ENCODE measurements at places on chromosomes 11 and 22.

GRCh38 chr11:134951305-134951700 lies 539.3 kb upstream of the B3GAT1 start:
- peak; percentile 91 for DNase-seq

DNA sequence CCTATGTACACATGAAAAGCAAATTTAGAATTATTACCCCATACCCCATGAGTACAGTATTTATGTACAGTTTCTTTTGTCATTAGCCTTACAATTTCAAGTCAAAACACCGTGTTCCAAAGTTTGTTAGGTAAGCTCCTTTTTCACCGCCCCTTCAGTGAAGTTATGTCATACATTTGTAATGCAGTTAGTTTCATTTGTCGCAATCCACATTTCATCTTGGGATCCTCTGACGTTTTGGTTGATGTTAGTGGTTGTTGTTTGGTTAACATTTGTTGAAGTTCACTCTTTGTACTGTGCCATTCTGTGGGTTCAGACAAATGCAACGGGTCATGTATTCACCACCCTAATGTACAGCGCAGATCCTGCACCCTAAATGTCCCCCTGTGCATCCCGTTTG lies 45.2 kb downstream of the ARHGEF12 start:
- no peak for DNase-seq

DNA sequence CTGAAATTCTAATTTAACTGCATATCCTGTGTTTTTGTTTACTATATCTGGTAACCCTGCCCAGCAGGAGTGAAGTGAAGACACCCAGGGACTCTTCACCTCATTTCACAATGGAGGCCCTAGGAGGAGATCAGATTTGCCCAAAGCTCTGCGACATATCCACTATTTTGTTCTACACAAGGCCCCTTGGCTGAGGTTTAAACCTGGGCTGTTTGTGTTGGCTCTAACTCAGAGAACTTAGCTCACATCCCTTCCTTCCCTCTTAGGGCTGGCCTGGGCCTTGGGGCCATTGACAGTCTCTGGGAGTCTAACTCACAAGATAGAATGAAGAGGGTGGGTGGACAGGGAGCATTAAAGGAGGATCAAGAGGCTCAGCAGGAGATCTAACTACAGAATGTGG lies 8.2 kb upstream of the PLA2G3 start:
- DNase-seq = no peak

- DNase-seq = no peak
These were observed 113.1 kb downstream of the ARHGAP42 start for GRCh38 chr11:100800202-100800601.

GRCh38 chr11:34158661-34159060 lies 53.2 kb downstream of the NAT10 start:
- no peak for DNase-seq

DNA sequence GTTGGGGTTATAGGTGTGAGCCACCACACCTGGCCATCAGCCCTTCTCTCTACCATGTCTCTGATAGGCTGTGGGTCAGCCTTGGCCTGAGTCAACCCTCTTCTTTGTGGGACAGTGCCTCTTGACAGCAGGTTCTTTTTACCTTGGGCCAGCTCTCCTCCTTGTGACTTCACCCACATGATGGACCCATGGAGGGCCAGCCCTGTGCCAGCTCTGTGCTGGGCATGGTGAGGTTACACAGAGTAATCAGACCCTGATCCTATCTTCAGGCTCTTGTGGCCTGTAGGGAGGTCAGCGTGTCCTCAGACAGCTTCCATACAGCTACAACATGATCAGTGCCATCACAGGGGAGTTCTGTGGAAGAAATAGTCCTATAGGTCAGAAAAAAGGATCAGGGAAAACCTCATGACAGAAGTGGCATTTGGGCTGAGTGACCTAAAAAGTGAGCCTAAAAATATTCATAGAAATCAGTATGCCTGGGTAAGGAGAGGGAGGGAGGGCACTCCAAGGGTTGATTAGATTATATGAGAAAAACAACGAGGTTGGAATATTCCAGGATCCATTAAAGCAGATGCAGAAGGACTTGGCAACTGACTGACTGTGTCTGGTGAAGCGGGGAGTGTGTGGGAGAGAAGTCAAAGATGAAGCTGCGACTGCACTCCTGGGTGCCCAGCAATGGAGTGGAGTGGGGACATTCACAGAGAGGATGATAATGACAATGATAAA lies 17.1 kb downstream of the OTOG start:
- no peak for DNase-seq

- no peak for DNase-seq
These were observed 26.9 kb downstream of the MMP20 start for GRCh38 chr11:102598272-102598671.

- DNase-seq = no peak
These were observed 90.6 kb downstream of the MPPED1 start for GRCh38 chr22:43502306-43502874.

GRCh38 chr11:13064593-13064992 lies 55.5 kb downstream of the RASSF10 start:
- DNase-seq = no peak

GRCh38 chr11:93216511-93217101 lies 18.8 kb upstream of the SLC36A4 start:
- no peak for DNase-seq

DNA sequence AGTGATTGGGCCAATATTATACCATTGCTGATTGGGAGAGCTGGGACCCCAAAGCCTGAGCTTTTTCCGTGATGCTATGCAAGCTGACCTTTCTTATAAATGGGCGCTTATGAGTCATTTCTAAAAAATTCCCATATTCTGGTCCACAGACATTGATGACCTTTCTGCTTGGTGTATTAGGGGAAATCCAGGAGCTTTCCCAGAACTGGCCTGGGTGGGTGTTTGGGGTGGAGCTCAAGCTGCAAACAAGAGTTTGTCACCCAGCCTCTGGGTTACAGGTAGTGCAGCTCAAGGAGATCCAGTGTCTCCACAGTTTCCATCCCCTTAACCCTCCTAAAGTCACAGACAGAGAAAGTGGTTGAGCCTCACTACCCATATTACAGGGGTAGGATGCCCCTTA lies 67.7 kb downstream of the CCDC81 start:
- no peak for DNase-seq

GRCh38 chr11:75155570-75156422 lies 4.9 kb downstream of the SLCO2B1 start:
- DNase-seq = no peak

DNA sequence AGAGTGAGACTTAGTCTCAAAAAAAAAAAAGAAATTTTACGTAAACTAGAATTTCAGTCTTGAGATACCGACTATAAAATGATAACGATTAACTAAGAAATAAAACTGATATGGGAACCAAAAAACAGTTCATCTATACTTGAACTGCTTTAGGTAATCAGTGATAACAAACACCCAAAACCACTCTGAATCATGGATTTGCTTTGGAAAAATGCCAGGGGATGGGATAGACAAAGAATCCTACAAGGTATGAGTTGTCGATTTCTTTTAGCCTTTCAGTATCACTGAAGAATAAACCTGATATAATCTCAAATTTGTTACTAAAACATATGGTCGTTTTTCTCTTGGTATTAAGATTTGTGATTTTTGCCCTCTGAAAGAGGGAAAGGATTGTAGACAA lies 13.7 kb downstream of the CSTF3 start:
- DNase-seq = no peak

DNA sequence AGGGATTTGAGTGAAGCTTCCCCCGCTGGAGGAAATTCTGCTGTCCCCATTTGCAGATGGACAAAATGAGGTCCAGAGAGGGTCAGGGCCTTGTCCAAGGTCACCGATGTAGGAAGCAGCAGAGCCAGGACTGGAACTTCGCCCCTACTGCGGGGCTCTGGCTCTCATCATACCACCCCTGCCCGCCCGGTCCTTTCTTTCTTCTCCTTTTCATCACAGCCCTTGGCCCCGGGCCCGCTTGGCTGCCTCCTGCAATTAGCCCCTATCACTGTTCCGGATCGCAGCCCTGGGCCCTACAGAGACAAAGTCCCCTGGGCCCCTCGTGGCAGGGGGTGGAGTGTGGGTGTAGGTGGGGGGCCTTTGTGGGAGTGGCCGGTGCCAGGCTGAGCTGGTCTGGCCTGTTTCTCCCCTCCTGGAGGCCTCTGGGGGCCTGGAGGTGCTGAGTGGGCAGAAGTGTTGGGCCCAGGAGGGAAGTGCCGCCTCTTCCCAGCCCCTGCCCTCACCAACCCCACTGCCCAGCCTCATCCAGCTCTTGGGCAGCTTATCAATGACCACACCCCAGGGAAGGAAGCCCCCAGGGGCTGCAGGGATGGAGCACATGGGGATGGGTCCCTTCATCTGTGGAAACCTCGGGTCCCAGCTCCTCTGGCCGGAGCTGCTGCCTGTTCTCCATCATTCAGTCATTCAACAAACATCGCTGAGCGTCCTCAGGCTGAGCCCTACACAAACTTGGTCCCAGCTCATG lies 3.4 kb downstream of the EMID1 start:
- no peak for DNase-seq

GRCh38 chr22:27070594-27070993 lies 413.2 kb downstream of the MIAT start:
- DNase-seq = no peak

- peak; percentile 21 for DNase-seq
These were observed 51.3 kb upstream of the LARGE1 start for GRCh38 chr22:33971561-33971961.

DNA sequence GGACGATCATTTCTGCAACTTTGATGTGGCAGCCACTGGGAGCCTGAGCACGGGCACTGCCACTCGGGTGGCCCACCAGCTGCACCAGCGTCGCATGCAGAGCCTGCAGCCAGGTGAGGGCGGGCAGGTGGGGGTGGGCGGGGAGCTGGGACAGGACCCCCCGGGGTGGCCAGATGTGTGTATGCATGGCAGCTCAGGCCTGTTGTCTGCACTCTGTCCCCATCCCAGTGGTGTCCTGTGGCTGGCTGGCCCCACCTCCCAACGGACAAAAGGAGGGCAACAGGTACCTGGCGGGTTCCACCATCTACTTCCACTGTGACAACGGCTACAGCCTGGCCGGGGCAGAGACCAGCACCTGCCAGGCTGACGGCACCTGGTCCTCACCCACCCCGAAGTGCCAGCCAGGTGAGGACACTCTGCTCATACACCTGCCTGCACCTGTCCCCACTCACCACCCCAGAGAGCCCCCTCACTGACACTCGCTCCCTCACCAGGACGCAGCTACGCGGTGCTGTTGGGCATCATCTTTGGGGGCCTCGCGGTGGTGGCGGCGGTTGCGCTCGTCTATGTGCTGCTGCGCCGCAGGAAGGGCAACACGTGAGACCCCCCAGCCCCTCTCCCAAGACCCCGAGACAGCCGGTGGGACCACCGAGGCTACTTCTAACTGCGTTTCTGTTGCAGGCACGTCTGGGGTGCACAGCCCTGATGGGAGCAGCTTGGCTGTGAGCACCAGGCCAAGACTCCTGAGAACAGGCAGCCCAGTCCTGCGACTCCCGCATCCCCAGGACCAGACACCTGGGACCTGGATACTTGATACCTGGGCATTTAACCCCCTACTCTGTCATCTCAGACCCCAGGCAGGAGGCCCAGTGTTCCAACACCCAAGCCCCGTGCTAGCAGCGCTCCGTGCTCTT lies 6.7 kb downstream of the SUSD2 start:
- DNase-seq = no peak

DNA sequence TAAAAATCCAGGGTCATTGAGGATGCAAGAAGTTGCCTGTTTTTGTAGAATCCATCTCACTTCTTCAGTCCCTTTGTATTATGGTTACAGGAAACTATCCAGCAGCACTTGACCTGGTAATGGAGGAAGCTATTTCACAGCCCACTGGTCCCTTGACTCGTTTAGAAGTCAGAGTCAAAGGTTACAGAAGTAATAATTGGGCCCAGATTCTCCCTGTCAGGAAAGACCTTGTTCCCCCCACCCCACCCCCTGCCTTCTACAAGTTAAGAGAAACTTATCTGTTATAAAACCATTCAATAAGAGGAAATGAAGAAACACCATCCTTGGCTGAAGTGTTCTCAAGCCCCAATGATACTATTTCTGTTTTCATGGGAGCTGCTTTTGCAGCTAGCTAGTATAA lies 65.8 kb downstream of the CSTPP1 start:
- peak; percentile 36 for DNase-seq

DNA sequence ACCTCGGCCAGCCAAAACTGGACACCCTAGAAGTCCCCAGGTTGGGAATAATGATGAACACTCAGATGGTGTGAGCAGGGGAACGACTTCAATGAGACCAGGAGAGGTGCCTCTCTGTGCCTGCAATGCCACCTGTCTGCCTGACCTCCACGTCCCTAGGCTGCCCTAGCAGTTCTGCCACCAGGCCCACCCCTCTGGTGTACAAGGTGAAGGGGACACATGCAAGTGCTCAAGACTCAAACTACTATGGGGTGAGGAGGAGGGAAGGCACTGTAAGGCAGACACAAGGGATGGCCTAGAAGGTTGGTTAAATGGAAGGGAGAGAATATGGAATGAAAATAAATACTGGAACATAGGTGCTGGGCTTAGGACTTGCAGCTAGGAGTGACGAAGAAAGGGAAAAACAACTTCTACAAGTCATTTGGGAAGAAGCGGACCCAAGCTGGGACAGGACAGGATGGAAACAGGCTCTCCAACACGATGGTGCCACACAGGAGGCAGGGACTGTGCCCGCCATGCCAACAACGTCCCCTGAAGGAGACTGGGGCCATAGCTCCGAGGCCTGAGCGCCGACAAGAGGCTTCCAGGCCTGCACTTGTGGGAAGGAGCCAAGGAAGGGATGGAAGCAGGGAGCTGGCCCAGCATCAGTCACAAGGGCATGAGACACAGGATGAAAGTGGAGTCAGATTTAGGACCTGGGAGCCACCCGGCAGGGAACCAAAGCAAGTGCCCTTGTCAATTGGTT lies 18.5 kb downstream of the SERPIND1 start:
- DNase-seq = no peak

- DNase-seq = peak; percentile 88
These were observed 75.0 kb downstream of the JRKL start for GRCh38 chr11:96464700-96465307.

DNA sequence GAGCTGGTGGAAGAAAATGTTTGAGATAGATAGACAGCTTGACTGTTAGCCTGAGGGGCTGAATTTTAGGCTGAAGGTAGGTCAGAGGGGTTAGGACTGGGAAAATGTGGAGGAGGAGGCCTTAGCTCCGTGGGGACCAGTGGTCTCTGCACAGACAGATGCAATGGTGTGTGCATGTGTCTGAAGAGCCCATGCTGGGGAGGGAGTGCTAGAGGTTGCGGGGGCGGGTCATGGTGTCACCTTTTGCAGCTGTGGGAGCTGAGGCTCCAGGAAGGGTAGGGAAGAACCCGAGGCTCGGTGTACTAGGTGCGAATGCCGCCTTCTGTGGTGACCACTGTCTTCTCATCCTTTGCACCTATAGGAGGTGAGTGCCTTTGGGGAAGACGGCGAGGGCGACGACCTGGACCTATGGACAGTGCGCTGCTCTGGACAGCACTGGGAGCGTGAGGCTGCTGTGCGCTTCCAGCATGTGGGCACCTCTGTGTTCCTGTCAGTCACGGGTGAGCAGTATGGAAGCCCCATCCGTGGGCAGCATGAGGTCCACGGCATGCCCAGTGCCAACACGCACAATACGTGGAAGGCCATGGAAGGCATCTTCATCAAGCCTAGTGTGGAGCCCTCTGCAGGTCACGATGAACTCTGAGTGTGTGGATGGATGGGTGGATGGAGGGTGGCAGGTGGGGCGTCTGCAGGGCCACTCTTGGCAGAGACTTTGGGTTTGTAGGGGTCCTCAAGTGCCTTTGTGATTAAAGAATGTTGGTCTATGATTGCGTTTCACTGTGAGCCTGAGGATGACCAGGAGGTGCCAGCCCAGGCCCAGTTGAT lies 1.6 kb downstream of the SDF2L1 start:
- no peak for DNase-seq

All from muscle of leg (tissue), 16 donors.